ENCODE measurements at places on chromosomes 12 and 14.

- no peak for DNase-seq
These were observed 11.7 kb upstream of the OASL start for GRCh38 chr12:121050725-121051124.

- DNase-seq: no peak
These were observed 1004.2 kb downstream of the TMEM121 start for GRCh38 chr14:106530423-106531107.

DNA sequence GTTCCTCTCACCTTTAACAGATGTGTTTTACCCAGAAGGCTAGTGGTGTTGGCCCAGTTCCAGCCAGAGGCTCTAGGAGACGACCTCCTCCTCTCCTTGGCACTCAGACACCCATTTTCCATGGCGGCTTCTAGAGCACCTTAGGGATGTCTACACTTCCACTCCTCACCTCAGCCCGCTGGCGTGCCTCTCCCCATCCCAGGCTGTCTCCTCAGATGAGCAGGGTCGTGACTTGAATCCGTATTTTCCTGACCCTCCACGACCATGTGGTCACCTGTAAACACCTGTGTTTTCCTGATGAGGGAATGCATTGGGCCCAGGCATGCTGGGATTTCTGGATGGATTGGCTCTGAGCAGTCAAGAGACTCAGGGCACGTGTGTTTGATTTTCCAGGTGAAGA is 21.8 kb upstream of the RIN3 start:
- DNase-seq: no peak

- no peak for DNase-seq
These were observed 7.2 kb upstream of the FNTB start for GRCh38 chr14:64979336-64980074.

DNA sequence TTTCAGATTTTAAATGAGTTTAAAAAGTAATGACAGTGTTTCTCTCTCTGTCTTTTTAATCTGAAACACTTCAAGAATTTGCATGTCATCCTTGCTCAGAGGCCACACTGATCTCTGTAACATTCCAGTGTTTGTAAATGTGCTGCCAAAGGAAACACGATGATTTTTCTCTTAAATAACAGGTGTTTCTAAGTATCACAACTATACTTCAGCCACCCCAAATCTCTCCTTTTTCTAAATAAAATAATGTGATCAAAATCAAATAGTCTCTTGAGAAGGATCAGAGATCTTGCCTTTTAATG is 3.3 kb upstream of the GALC start:
- no peak for DNase-seq

DNA sequence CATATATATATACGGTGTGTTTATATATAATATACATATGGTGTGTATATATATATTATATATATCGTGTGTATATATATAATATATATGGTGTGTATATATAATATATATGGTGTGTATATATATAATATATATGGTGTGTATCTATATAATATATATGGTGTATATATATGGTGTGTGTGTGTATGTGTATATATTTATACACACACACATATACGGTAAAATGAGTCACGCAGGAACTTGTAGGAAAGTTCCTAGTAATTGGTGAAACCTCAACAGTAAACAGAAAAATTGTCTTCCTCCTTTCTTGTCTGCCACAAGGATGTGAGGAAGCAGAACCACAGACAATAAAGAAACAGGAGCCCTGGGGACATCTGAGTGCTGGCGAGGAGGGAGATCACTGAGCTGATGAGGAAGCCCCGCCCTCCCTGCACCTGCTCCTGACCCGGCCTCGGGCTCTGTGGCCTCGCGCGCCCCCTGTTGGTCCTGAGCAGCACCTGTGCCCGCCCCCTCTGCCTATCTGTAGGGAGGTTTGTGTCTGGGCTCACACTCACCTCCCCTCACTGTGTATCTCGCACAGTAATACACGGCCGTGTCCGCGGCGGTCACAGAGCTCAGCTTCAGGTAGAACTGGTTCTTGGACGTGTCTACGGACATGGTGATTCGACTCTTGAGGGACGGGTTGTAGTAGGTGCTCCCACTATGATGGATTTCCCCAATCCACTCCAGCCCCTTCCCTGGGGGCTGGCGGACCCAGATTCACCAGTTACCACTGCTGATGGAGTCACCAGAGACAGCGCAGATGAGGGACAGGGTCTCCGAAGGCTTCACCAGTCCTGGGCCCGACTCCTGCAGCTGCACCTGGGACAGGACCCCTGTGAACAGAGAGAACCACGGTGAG is 1079.4 kb downstream of the TMEM121 start:
- DNase-seq: no peak

DNA sequence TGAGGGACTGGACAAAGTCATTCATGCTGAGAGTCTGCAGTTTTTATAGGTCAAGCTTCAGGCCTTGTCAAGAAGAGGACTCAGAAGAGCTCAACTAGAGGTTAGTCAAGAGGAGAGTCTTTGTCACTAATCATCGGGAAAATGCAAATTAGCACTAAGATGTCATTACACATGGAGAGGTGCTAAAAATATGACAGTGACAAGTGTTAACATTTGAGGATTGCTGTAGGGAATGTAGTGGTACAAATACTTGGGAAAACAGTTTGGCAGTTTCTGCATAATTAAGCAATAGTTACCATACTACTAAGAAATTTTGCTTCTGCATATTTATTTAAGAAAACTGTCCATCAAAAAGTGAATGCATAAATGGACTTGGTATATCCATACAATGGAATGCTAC is 60.9 kb upstream of the CSRP2 start:
- DNase-seq: no peak

DNA sequence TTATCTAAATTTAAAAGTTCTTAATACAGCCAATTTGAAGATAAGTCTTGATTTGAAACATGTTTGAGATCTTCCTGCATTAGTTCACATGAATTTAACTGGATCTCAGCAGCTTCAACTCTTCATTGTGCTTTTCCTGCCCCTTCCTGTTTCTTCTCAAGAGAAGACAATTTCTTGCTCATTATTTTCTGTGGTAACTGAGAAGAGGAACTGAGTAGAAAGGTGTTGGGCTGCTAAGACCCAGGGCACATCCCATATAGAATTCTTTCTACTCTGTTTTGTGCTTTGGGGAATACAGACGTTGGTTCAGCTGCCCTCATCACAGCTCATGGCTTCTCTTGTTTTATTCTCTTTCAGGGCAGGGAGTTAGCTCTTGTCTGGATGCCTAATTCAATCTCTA is 110.2 kb downstream of the SNAPC1 start:
- DNase-seq: no peak

GRCh38 chr12:46843811-46844210 is 18.0 kb upstream of the SLC38A4 start:
- DNase-seq: no peak

DNA sequence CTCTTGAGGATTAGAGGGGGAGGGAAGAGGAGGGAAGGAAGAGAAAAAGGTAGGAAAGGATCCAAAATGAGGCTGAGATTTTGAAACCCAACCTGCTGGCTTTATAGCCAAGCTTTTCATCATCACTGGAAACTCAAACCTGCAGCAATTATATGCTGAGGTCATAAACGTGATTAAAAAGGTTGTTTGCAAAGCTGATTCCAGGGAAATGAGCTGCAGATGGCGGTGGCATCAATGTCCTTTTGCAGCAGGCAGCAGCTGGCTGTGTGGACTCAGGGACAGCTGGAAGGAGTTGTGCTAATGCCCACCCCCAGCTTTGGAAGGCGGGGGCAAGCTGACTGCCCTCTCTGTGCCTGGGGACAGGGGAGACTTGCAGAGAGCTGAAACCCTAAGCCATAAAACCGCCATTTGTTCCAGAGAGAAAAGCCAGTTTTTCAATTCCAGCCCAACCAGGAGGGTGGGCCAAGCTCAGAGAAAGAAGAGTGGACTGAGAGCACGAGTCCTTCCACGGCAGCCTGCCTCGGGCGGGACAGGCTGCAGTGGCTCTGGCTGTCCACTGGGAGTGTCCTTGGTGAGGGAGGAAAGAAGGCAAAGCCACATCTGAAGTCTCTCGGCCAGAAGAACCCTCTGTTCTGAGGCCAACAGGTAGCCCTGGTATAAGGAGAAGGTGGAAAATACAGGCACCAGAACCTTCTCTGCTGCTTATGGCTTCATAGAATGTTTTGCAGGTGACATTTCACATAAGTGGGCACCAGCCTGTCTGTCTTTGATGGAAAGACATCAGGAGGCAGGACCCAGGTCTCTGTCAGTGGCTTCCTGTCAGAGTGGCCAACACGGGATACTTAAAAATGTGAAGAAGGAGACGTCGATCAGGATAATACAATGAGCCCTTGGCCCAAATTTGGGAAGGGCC is 90.7 kb downstream of the SINHCAF start:
- no peak for DNase-seq

GRCh38 chr14:89284333-89285058 is 132.5 kb downstream of the FOXN3 start:
- DNase-seq: no peak

Measured in cortex of kidney (tissue), 1 donor.